Stomach (tissue), 19 donors: ENCODE measurements at places on chromosomes 3 and 15. TPM values are rescaled to one million over a fixed set of nuclear protein-coding genes. Genes with fewer than 3 reads are reported as not detected.

- DNase-seq: no peak
Measured at GRCh38 chr15:50411870-50412269, 12.3 kb upstream of the USP8 start.

- DNase-seq: no peak
Measured at GRCh38 chr15:35934383-35935049, 388.6 kb upstream of the DPH6 start.

GRCh38 chr3:67077656-67078055, 79.5 kb downstream of the KBTBD8 start:
- DNase-seq: no peak

DNA sequence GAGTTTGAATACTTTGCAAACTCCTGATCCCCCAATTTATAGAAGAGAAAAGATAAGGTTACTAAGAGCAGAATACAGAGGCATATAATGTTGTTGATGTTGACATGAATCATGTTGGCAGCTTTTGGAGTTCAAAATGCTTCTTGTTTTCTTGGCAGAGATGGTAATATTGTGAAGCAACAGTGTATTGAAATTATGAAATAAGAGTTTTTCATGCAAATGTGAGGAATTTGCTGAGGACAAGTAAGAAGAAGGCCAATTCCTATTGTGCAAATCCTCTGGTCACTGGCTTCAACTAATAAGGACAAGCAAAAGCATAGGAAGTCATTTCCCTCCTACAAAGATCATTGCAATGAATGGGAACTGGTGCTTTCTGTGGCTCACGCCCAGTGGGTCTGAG, 126.9 kb upstream of the CHL1 start:
- no peak for DNase-seq

- peak; percentile 82 for DNase-seq
Measured at GRCh38 chr3:109731639-109732473, 394.5 kb upstream of the DPPA4 start.

DNA sequence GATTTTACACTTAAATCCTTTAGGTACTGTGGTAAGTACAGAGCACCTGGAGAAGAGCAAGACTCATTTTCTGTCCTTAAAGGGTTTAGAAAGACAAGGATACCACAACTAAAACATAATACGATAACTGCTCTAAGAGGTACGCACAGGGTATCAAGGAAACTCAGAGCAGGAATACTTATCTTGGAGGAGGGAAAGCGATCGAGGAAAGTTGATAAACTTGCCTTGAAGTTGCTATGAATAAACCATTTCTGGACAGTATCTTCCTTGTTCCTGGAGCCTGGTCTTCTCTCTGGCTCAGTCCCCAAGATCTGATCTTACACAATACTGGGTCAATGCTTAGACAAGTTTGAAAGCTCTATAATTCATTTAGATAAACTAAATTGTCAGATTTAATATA, 17.6 kb upstream of the GATM start:
- DNase-seq: no peak

- DNase-seq: peak; percentile 76
Measured at GRCh38 chr3:59654123-59654479, 604.3 kb upstream of the CFAP20DC start.

- DNase-seq: no peak
Measured at GRCh38 chr3:21505711-21506460, 245.1 kb downstream of the ZNF385D start.

DNA sequence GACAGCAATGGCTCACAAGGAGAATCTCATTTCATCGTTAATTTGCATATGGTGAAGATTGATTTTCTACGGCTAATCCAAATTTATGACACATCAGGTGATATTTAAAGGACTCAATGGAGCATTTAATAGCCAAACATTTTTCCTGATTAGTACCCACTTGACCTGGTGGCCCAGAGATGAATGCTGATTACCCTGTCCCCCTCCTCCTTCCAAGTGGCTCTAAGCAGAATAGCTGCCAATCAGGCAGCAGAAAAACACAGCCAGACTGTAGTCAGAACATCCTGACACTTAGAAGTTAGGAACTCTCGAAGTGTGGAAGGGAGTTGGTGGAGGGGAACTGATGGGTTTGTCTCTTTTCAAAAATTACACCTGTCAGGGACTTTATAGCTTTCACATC, 302.5 kb downstream of the ZNF621 start:
- DNase-seq: no peak

DNA sequence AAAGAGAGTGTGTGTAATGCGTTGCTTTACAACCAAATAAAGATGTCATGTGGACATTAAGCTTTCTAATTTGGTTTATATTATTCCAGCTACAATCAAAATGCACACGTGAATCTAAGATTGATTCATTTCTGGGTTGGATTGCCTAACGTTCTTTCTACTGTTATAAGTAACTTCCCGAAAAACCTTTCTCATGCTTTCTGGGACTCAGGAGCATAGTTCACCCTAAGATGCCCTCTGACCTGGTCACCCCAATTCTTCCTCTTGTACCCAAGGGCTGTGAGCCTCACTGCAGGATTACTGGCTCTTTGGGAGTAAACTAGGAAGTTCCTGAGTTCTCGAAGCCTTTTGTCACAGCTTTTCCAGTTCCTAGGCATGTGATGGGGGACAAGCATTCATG, 12.7 kb upstream of the LMCD1 start:
- DNase-seq: no peak

- peak; percentile 32 for DNase-seq
Measured at GRCh38 chr3:45367453-45367871, 20.9 kb upstream of the LARS2 start.

DNA sequence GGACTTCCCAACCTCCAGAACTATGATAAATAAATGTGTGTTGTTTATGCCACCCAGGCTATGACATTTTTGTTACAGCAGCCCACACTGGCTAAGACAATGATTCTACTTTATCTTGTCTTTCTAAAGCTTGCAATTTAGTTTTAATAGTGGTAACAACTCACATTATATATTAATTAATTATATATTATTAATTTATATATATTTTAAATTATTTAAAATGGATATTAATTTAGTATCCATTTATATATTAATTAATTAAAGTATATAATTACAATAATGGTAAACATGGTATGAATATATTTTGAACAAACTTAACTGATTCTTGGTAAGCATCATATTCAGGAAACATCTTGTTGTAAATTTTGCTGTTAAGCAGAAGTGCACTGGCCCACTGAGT, 863.9 kb downstream of the MCTP2 start:
- DNase-seq: no peak

- no peak for DNase-seq
Measured at GRCh38 chr15:35330048-35330695, 215.8 kb downstream of the DPH6 start.

DNA sequence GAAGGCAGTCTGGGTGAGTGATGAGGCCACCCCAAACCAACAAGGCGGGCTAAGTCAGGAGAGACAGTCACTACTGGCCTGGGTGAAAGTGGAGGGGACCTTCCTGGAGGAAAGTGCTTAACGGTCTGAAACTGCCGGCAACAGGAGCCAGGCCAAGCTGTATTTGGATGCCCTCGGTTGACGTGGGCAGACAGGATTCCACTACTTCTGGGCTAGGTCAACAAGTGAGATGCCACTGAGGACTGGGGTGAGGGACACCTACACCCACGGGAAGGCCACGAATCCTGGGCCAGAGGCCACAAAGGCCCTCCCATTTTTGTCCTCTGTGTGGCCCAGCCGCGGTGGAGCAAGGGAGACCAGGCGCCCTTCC, 12.3 kb downstream of the SPTBN5 start:
- no peak for DNase-seq

DNA sequence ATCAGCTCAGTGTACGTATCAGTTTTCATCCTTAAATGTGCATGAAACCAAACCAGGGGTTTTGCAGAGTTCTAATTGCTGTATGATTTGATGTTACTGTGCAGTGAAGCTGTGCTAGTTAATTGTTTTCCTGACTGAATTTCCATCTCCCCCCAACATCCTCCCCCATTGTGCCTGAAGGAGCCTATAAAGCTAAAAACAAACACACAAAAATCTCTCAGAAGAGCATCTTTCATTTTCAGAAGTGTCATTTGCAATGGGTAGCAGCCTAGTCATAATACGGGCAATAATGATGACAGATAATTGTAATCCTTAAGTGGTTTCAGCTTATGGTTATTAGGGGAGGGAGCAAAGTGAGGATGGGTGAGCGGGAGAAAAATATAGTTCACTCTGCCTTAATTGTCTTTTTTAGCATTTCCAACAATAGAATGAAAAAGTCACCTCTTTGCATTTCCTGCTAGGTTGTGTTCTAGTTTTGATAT, 207.9 kb upstream of the TBL1XR1 start:
- DNase-seq: no peak

DNA sequence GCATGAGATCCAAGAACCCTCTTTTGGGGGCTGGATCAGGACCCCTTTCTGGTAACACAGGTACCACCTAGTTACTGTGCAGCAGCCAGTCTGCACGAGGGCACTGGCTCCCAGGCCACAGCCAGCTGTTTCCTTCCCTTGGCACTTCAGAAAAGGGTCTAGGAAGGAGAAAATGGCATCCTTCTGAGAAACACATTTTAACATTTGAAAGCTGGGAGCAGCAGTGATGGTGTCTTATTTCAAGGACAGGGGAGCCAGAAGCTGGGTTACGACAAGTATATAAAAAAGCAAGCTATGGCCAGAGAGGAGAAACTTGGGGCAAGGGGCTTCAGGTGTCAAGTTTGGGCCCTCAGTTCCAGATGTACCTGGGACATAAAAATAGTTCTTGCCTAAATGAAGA, 282.8 kb downstream of the CTNNB1 start:
- DNase-seq: no peak

The IL20RB gene
- total RNA-seq: not detected

The IQCF5 gene
- total RNA-seq: not detected

The CSPG4 gene
- 25.1 TPM for total RNA-seq

The HTR3E gene
- total RNA-seq: not detected

The ERC2 gene
- total RNA-seq: 1.8 TPM

The COX17 gene
- 49.1 TPM for total RNA-seq

The UBL7 gene
- total RNA-seq: 2.0 TPM
